ENCODE measurements at places on chromosomes 2 and 18.

GRCh38 chr2:239717706-239718105 lies 307.4 kb downstream of the NDUFA10 start:
- no peak for DNase-seq

DNA sequence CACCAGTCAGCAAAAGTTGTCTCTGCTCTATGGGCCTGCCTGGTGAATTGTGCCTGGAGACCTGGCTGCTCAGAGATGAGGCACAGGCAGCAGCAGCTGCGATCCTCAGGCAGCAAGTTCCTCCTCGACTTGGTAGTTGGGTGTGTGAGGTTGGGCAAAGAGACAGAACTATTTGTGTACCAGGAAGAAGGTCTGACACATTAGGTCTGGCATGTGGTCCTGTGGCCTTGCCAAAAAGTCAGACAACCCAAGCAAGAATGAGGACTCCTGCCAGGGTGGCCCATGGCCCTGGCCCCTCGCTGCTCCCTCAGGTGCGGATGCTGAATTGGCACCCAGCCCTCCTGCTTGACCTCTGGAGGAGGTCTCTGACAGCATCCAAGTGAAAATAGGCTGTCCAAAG lies 192.7 kb downstream of the DYSF start:
- peak; percentile 58 for DNase-seq

- no peak for DNase-seq
Observed at GRCh38 chr2:43563679-43564078, 32.2 kb downstream of the THADA start.

- no peak for DNase-seq
Observed at GRCh38 chr2:133377021-133377481, 191.2 kb downstream of the NCKAP5 start.

Data from right cardiac atrium (tissue), 5 donors.